Occipital lobe (tissue), 3 donors: ENCODE measurements at places on chromosomes 13 and 19.

DNA sequence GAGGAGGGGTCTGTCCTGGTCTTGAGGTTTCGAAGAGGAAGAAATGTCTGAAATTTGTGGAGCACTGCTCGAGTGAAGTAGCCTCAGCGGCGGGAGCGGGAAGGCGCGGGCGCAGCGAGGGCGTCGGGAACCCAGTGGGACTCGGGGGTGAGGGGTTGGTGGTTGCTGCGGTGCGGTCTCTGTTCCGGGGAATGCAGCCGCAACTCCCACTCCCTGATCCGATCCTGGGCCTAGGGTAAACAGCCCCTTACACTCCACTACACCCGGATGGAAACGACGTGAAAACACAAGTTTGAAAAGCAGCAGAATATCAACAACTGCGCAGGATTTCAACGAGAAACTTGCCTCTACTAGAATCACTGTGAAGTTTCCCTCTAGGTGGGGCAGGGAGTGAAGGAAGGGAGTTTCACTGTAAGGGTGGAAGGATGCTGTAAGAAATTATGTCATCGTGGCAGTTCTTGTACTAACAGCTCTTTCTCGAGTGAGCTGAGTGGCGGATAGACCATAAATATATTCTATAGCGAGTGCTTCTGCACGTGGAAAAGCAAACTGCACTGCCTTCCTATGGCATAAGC lies 2.0 kb upstream of the KLF12 start:
- DNase-seq = peak; percentile 41

DNA sequence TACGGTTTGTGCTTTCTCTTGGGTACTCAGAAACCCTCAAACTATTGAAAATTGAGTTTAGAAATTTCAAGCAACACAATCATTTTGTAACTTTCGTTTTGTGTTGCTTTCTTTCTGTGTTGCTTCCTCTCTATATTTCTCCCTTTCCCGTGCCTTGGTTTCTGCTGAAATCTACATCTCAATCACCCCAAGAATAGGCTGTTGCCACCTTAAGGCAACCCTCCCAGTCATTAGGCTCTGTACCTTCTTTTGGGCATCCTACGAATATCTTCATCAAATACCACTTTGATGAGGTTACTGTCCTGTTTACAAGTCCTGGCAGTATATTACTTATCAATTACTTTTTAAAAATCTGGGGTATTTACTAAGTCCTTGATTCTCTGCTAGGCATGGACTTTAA lies 621.6 kb downstream of the GPC6 start:
- DNase-seq = no peak

GRCh38 chr13:91052876-91053275 lies 294.6 kb upstream of the MIR17HG start:
- no peak for DNase-seq

GRCh38 chr19:45473682-45474605 lies 6.1 kb downstream of the FOSB start:
- no peak for DNase-seq

DNA sequence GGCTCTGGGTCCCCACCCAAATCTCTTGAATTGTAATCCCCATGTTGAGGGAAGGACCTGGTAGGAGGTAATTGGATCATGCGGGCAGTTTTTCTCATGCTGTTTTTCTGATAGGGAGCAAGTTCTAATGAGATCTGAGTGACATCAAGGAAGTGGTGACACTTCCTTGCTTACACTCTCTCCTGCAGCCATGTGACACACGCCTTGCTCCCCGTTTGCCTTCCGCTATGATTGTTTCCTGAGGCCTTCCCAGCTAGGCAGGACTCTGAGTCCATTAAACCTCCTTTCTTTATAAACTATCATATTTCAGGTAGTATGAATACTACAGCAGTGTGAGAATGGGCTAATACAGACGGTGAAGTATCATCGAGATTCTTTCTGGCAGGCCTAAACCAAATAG lies 1040.4 kb upstream of the MIR17HG start:
- DNase-seq = no peak

- no peak for DNase-seq
These were observed 153.8 kb upstream of the SOX1 start for GRCh38 chr13:111912991-111913760.

DNA sequence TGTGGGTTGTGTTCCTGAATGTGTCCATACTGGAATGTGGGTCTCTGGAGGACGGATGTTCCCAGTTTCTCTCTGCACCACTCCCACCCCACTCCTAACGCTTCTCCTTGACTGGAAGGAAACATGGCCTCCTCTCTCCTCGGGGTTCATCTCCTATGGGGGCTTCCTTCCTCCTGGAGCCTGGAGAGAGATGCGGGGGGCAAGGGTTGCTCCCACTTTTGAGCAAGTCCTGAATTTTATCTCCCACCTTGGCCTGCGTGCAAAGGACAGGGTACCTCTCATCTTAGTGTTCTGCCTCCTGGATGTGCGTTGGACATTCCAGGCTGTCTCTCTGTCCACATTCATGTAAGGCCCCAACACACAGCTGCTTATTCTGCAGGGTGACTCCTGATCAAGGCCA lies 52.5 kb upstream of the UQCRFS1 start:
- DNase-seq = no peak

- DNase-seq = no peak
These were observed 270.6 kb downstream of the DNAJC15 start for GRCh38 chr13:43293986-43294385.
